ENCODE measurements at places on chromosomes 12 and 14.

DNA sequence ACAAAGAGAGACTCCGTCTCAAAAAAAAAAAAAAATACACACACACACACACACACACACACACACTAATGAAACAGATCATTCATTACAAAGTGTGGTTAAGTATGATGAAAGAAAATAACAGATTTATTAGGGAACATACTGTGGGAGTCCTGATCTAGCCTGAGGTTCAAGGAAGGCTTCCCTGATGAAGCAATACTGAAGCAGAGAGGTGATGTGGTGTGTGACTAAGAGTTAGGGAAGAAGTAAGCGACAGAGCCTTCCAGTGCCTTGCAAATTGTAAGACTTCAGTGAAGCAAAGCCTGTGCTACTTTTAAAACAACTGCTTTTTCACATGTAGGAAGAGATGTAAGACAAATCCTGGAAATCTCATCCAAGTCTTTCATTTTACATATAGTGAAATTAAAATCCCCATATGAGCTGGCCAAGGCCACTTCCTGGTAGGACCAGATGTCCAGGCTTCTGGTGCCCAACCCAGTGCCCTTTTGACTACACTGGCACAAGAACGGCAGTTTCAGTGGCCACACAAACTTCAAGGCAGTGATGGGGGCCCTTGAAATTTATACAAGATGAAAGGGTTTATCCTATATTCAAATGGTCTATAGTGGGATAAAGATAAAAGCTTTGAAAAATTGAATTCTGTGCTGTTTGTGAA lies 86.2 kb downstream of the STON2 start:
- no peak for DNase-seq

DNA sequence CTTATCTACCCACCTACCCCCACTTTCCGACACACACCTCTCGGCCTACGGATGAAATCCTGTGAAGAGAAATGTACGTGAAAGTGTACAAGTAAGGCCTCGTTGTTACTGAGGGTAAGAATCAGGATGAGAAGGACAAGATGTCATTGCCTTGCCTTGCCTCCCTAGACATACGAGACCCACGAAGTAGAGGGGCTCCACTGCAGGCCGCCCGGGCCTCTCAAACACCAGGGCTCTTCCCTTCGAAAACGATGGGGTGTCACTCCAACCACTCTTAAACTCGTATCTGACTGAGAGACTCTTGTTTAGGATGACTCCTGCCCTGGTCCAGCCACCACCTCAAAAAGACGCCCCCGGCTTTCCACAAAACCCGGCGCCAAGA lies 498 bp downstream of the RACGAP1 start:
- DNase-seq, result peak; percentile 18

- DNase-seq, result no peak
These were observed 196.8 kb upstream of the NEDD1 start for GRCh38 chr12:96710127-96710745.

DNA sequence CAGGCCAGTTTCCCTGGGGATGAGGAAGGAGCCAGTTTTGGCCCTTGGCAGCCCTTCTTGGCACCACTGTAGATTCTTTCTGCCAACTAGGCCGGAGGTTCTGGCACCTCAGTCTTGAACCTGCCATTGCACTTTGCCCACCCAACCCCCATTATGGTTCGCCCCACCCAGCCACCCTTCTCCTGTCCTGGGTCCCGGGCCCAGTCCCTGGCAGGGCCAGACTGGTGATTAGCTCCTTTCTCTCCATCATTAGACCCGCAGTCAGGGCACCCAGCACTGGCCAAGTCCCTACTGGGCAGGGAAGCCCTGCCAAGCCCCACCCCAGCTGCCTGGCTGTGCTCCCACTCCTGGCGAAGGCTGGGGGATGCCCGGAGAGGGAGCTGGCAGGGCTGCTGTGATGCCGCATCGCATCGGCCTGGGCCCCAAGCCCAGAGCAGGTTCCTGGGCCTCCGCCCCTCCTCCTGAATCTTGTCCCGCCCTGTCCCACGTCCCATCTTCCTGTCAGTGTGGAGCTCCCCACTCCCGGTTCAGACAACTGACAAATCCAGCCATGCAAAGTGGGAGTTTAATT lies 9.8 kb downstream of the FAM222A start:
- DNase-seq, result no peak

- DNase-seq, result no peak
These were observed 1558.5 kb upstream of the TMEM132C start for GRCh38 chr12:126708492-126708896.

- no peak for DNase-seq
These were observed 57.5 kb downstream of the PTHLH start for GRCh38 chr12:27915021-27915420.

- DNase-seq, result no peak
These were observed 386.4 kb downstream of the RGS6 start for GRCh38 chr14:72318648-72319047.

GRCh38 chr14:50675597-50675996 lies 7.5 kb upstream of the SAV1 start:
- DNase-seq, result peak; percentile 33

DNA sequence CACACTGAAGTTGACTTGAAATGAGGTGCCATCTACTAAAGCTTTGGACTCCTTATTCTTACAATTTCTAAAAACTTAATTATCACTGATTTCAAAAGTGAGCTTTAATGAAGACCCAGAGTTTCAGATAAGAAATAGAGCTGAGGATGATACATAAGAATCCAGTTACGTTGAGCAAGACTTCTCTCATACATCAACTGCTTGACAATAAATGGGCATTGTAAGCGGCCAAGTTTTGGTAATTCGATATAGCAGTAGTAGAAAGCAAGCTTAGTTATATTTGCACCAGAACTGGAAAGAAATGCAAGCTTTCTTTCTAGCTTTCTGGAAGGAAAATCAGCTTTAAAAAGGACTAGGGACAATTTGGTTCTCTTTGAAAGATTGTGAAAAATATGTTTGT lies 1359.6 kb downstream of the FSCB start:
- no peak for DNase-seq

DNA sequence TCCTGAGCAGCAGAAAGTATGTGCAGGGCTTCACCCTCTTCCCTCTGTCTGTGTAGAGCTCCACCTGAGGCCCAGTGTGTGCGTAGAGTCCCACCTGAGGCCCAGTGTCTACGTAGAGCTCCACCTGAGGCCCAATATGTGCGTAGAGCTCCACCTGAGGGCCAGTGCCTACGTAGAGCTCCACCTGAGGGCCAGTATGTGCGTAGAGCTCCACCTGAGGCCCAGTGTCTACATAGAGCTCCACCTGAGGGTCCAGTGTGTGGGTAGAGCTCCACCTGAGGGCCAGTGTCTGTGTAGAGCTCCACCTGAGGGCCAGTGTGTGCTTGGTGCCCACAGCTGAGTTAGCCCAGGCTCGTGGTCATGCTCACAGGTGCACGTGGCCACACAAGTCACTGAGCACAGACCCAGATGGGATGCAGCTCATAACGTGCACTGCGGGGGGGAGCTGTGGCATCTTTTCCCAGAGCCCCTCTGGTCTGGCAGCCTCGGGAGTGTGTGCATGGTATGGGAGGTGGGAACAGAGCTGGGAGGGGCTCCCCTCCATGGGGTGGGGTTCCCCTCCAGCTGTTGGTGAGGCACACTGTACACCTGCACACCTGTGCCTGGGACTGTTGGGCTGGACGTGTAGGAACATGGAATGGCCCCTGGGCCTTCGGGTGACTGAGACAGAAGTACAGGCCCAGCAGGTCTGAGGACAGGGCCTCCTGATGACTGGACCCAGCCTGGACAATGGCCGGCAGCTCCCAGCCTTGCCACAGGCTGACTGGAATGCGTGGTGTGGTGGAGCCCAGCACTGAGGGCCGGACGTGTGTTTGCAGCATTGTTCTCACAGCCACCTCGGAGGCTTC lies 20.1 kb downstream of the PACS2 start:
- no peak for DNase-seq

- DNase-seq, result no peak
These were observed 65.1 kb upstream of the CPM start for GRCh38 chr12:68998041-68998440.

GRCh38 chr14:69879175-69880043 lies at the start of gene SMOC1:
SMOC1 (plus strand) TSS chr14:69879416; CDS start chr14:69879679, 263 bp downstream.
- DNase-seq, result peak; percentile 27

DNA sequence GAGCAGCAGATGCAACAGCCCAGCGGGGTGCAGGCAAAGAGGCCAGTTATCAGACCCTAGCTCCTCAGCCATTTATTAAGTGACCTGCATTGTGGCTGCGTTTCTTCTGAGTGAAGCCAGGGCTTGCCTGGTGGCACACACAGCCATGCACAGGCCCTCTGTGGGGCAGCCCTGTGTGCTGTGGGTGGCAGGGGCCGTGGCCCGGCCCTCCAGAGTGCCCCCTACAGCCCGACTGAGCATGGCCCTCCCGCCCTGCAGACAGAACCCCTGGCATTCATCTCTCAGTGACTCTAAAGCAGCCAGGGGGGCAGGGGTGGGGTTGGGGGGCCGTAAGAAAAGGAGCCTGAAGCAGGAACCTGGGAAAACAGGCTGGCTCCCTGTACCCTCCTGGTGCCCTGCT lies 226.0 kb upstream of the PWP1 start:
- no peak for DNase-seq

DNA sequence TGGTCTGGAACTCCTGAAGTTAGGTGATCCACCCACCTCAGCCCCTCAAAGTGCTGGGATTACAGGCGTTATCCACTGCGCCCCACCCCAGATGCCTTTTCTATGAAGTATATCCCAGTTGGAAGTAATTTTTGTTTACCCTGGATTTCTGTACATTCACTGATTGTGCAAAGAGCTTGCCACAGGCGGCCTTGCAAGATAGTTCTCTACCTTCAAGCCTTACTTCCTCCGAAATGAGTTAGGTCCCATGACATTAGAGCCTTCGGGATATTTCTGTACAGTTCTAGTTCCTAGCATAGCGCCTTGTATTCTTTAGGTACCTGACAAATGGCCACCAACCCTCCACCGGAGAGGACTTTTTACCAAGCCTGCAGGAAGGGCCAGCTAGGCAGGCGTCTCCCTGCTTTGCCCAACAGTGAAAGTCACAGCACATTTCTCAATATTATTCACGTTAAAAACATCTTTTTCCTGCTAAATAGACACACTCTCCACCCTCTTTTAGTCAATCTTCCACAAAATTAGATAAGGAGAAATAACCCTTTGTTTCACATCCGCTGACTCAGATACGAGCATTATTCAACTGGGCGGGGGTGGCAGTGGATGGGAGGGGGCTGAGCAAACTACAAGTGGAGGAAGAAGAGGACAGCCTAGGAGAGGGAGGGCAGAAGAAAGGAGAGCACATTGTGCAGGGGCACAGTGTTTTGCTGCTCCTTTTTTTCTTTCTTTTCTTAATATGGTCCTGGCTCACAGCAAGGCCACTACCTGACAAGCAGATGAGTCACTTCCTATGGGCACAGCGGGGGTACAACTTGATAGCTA lies 40.0 kb upstream of the CAPRIN2 start:
- peak; percentile 74 for DNase-seq

- DNase-seq, result peak; percentile 62
These were observed 202.6 kb downstream of the CRADD start for GRCh38 chr12:93879476-93880421.

Measured in AG20443 (cell line).